ENCODE measurements at places on chromosomes 4 and X.

- no peak for DNase-seq
These were observed 161.8 kb downstream of the RPA4 start for GRCh38 chrX:97045470-97045869.

GRCh38 chr4:47053485-47053884 lies 22.1 kb downstream of the GABRB1 start:
- DNase-seq, result no peak

DNA sequence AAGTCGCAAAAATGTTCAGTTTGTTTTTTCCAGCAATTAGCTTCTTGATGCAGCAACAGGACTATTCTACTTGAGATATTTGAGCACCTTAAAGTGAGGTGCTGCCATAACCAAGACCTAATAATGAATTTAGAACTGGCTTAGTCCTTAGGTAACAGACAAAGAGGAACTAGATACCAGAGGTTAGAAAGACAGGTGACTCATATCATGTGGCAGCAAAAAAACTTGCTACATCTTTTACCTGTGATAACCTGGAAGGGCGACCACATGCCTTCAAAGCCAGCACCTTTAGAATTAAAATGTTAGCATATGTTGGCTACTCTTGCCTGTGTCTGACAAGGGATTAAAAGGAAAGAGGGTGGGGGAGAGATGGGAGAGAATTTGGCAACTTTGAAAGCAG lies 90.4 kb downstream of the ARHGAP6 start:
- no peak for DNase-seq

GRCh38 chr4:52204921-52205320 lies 153.8 kb downstream of the SPATA18 start:
- no peak for DNase-seq

- DNase-seq, result peak; percentile 7
These were observed 81.9 kb downstream of the FAM114A1 start for GRCh38 chr4:38949411-38950051.

All from B cell (primary cell).